WTC11 (cell line): ENCODE measurements at places on chromosomes 2 and 18. TPM values are rescaled to one million over a fixed set of nuclear protein-coding genes. Genes with fewer than 3 reads are reported as not detected.

DNA sequence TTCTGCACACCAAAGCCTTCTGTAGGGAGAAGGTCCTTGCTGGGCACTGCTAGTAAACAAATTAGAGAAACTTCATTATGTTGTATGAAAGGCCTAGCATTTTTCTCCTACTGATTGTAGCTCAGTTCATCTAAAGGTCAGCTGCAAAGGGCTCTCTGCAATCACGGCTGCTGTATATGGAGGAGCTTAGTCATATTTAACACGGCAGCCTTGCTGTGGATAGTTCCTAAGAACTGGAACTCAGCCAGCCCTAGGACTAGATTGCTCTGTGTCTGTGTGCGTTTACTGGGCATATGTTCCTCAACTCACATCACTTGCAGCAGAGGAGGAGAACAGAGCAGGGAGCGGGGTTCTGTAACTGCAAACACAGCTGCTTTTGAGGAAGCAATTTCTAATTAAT, 1103.9 kb upstream of the KLHL29 start:
- DNase-seq, result no peak
- no peak overlapping the region for H3K4me3 ChIP-seq
- H3K4me1 ChIP-seq, result no peaks in the 10 kb centered on the region

DNA sequence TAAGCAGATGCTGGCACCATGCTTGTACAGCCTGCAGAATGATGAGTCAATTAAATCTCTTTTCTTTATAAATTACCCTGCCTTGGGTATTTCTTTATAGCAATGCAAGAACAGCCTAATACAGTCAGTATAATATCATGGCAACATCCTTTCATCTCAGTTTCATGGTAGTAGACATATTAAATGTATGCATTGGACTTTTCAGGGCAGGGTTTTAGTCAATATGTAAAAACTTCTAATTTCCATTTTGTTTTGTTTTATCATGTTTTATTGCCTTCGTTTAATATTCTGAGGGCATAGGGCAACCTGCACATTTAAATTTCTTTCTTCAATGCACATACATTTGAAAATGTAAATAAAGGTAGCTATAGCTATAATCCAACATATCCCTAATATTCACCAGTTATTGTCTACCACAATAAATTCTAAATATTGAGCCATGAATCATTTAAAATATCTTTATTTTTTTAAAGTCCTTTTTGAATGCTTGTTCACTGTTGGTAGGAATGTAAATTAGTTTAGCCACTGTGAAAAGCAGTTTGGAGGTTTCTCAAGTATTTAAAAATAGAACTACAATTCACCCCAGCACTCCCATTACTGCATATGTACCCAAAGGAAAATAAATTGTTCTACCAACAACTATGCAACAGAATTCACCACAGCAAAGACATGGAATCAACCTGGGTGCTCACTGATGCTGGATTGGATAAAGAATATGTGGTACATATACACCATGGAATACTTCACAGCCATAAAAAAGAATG, 41.8 kb upstream of the GRB14 start:
- peaks cover 7% of the 10 kb centered on the region for H3K4me1 ChIP-seq
- H3K27ac ChIP-seq, result no peak overlapping the region
- H3K4me3 ChIP-seq, result no peak overlapping the region
- no peak for DNase-seq

DNA sequence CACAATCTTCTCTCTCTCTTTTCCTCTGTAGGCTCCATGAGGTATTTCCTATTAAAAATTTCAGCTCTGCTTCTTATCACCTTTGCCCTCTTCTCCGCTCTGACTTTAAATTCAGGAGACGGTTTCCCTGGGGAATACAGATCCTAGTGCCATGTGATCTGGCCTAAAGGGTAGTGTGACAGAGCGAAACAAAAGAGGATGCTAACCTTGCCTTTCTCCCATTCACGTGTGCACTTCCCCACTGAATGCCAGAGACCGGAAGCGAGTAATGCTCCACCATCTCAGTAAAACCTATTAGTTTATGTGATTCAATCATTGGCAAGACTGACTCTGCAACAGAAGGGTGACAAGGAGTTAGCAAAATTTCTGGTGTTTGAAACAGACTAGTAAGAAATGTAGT, 358.3 kb downstream of the ZNF521 start:
- no peak overlapping the region for H3K4me3 ChIP-seq
- no peak overlapping the region for H3K27ac ChIP-seq
- peaks cover 2% of the 10 kb centered on the region; the same call in 1 of the 2 replicates for H3K27me3 ChIP-seq
- peaks cover under 1% of the 10 kb centered on the region; the same call in 1 of the 2 replicates for H3K36me3 ChIP-seq
- peaks cover 7% of the 10 kb centered on the region for H3K4me1 ChIP-seq

Gene GPR45
- total RNA-seq, result 0.21 TPM in 1 of 3 replicates, not detected in the others
